ENCODE measurements at places on chromosomes 2 and 18. TPM values are rescaled to one million over a fixed set of nuclear protein-coding genes. Genes with fewer than 3 reads are reported as not detected.

C1GALT1C1L gene
- total RNA-seq, result 0.25 TPM

KIAA2012 gene
- total RNA-seq, result not detected

WDCP gene
- total RNA-seq, result 6.7 TPM

ACVR1C gene
- total RNA-seq, result 0.06 TPM

PSD4 gene
- total RNA-seq, result 1.4 TPM

SEPTIN10 gene
- 85.5 TPM for total RNA-seq

L3MBTL4 gene
- total RNA-seq, result not detected

CCDC141 gene
- not detected for total RNA-seq

EPG5 gene
- 13.6 TPM for total RNA-seq

Measured in cardiac ventricle fibroblast (primary cell).